ENCODE measurements at places on chromosomes 13 and 19.

- DNase-seq: no peak
Observed at GRCh38 chr13:46541210-46541609, 11.8 kb upstream of the LRCH1 start.

- no peak for DNase-seq
Observed at GRCh38 chr13:20964904-20965303, 62.4 kb upstream of the XPO4 start.

DNA sequence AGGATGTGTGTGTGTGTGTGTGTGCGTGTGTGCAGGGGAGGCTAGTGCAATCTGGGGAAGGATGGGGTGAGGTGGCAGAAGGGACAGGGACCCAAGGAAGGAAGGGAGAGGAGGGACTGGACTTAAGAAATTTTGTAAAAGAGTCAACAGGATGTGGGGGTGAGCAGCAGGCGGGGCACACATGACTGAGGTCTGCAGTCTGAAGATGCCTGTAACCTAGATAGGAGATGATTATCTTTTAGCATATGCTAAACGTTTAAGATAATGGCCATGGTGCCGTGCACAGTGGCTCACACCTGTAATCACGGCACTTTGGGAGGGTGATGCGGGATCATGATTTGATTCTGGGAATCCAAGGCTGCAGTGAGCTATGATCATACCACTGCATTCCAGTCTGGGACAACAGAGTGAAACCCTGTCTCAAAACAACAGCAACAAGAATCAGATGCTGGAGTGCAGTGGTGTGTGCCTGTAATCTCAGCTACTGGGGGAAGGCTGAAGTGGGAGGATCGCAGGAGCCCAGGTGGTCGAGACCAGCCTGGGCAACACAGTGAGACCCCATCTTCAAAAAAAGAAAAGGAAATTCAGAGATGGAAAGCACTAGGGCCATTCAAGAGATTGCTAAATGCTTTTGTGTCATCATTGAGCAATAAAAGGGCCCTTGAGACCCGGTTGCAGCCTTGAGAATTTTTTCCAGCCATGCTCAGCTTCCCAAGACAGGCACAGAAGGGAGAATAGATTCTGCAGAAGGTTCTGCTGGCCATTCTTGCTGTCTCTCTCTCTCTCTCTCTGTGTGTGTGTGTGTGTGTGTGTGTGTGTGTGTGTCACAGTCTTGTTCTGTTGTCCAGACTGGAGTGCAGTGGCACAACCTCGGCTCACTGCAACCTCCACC is 3.8 kb upstream of the ZNF414 start:
- no peak for DNase-seq

DNA sequence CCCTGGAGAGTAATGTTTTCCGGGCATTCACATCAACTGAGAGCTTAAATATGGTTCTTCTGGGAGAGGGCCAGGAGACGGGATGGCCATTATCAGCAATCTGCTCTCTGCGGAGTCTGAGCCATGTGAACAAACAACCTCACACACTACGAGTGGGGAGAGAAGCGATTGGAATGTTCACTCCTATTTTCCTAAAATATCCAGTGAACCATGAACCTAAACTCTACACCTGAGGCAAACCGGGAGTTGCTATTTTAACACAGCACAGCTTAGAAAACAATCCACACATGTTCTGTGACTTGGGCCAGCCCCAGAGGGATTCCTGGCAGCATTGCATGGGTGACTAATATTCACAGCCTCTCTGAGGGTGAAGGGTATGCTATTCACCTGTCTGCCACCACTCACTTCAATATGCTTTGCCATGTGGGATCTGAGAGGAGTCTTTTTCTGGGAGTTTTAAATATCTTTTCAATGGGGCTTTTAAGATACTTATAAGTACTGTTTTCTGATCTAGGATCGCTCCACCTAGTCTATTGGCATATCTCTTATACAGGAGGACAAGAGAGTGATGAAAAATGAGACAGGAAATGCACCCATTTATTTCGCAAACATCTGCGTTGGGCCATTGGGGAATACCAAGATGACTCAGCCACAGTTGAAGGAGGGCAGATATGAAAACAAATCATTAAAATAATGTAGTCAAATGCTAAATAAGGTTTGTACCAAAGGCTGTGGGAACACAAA is 72.6 kb upstream of the SERP2 start:
- no peak for DNase-seq

- peak; percentile 50 for DNase-seq
Observed at GRCh38 chr19:14059093-14059480, 2.8 kb downstream of the PALM3 start.

- no peak for DNase-seq
Observed at GRCh38 chr19:18391509-18392075, 5.6 kb downstream of the GDF15 start.

DNA sequence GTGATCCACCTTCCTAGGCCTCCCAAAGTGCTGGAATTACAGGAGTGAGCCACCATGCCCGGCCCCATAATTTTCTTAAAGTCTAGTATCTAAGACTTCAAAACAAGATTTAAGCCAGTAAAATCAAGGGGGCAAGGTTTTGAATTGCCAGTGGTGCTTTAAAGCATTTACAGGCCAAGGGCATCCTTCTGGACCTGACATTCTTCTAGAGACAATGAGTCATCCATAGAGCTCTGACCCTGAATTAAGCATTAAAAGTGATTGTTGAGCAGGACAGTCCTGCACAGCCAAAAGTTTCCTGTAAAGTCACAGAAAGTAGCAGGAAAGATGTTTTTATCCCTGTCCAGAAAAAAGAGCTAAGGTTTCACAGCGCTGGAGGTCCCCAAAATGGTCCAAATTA is 50.9 kb upstream of the ATP12A start:
- DNase-seq: peak; percentile 30

GRCh38 chr19:18271433-18271841 is 2.8 kb downstream of the IQCN start:
- no peak for DNase-seq

- peak; percentile 59 for DNase-seq
Observed at GRCh38 chr13:95298971-95299621, 2.2 kb downstream of the ABCC4 start.

GRCh38 chr19:15516363-15516762 is 8.0 kb downstream of the CYP4F22 start:
- DNase-seq: no peak

GRCh38 chr13:39144941-39145533 is 106.8 kb downstream of the NHLRC3 start:
- peak; percentile 78 for DNase-seq

- DNase-seq: no peak
Observed at GRCh38 chr19:55508120-55508519, 19.9 kb downstream of the SSC5D start.

- DNase-seq: no peak
Observed at GRCh38 chr19:20470345-20471135, 95.0 kb downstream of the ZNF737 start.

DNA sequence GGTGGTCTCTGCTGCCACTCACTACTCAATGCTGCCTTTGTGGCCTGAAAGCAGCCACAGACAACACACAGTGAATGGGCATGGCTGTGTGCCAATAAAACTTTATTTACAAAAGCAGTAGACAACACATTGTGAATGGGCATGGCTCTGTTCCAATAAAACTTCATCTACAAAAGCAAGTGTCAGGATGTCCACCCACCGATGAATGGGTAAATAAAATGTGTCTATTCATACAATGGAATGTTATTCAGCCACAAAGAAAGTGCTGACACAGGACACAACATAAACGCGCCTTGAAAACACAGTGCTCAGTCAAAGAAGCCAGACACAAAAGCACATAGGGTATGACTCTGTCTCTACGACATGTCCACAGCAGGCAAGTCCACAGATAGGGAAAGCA is 20.1 kb downstream of the ZSCAN5A start:
- no peak for DNase-seq

GRCh38 chr13:95920485-95920884 is 132.7 kb downstream of the UGGT2 start:
- no peak for DNase-seq

DNA sequence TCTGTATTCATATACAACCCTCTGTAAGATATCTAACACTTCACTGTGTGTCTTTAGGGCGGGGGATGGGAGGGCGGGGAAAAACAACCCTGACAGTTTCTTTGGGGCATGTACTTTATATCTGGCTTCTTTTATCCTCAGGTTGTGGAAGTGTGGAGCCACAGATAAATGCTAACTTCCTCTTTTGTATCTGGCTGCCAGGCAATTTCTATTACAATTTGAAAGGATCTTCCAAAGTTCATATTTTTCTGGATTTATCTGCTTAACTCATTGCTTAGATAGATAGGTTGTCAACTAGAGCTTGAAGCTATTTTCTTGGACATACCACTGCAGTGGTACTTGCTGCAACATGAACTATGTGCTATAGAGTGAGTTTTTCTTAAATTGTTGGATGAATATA is 393.0 kb downstream of the LMO7 start:
- no peak for DNase-seq

DNA sequence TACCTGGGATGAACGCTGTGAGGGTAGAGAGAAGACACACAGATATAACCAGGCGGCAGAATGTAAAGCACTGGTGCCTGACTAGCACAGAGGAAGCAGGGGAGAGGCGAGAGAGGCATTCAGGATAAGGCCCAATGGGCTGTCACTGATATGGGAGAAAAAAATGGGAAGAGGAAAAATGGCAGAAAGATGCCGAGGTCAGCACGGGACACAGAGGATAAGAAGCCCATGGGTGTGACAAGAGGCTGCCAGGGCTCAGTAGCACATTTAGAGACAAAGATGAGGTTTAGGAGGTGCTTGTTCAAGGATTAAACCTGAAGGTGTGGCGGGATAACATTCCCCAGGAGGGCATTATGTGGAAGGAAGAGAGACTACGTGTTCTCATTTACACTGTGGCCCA is 5.6 kb downstream of the SMG9 start:
- DNase-seq: no peak

DNA sequence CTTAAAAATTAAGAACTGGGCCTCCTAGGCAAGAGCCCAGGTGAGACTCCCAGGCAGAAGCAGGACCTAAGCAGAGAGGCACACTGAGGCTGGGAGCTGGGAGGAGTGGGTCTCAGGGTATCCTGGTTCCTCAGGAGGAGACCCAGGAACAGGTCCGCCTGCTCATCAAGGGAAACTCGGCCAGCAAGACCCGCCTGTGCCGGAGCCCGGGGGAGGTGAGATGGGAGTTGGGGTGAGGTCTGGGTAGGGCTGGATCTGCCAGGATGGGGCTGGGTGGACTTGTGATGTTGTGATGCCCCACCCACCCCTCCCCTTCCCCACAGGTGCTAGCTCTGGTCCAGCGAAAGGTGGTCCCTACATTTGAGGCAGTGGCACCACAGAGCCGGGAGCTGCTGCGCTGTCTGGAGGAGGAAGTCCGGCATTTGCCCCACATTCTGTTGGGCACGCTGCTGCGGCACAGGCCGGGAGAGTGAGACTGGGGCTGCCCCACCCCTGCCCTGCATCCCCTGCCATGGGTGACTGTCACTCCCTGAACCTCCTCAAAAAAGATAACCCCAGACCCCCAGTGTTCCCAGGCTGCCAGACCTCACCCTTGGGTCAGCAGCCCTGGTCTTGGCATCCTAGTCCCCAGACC is 6.9 kb downstream of the HAUS5 start:
- no peak for DNase-seq

GRCh38 chr13:98526182-98526512 is 50.8 kb downstream of the STK24 start:
- DNase-seq: no peak

- no peak for DNase-seq
Observed at GRCh38 chr13:47813718-47814117, 187.4 kb downstream of the SUCLA2 start.

GRCh38 chr19:13074378-13074777 is 28.3 kb downstream of the LYL1 start:
- DNase-seq: no peak

DNA sequence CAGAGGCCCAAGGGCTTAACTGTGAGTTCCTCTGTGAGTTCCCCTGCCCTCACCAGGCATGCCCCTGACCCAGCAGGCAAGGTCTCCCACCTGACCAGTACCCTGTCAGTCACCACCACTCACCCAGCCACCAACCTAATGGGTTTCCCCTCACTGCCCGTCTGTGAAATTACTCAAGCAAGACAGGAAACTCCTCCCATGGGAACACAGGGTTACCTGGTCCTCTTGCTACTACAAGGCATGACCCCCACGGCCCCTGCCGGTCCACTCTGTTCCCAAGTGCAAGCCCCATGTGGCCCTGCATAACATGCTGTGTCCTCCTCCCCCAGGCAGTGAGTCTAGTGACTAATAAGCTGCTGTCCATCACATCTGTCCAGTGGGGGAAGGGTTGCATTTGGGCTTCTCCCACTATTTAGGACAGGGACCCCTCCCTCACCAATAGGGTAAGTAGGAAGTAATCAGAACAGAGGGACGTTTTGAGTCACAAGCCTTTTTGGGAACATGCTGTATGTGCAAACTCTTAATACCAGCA is 8.0 kb upstream of the DHRS12 start:
- DNase-seq: no peak

GRCh38 chr13:58025821-58026220 is 394.3 kb downstream of the PCDH17 start:
- no peak for DNase-seq

GRCh38 chr19:3538258-3538929 is 580 bp upstream of the TEKTIP1 start:
- no peak for DNase-seq

DNA sequence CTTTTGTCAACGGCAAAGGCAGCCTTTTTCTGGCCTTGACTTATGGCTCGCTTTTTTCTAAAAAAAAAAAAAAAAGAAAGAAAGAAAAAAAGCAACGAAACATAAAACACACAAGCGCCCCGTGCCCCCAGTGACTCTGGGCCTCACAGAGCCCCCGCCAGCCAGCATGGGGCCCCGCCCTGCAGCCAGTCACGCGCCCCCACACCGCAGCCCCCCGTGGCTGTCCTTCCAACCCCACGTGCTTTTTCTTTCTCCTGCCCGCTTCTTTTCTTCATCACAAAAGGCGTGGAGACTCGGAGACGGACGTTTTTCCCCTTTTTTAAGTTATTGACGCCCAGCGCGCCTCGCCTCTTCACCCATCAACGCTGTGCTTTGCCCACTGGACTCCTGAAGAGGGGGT is 14.4 kb upstream of the GNA15 start:
- no peak for DNase-seq

- DNase-seq: no peak
Observed at GRCh38 chr19:24101459-24102115, 14.6 kb downstream of the ZNF254 start.

- DNase-seq: no peak
Observed at GRCh38 chr19:14439014-14439413, 5.9 kb downstream of the PKN1 start.

- no peak for DNase-seq
Observed at GRCh38 chr13:31227063-31227462, 27.3 kb downstream of the B3GLCT start.

DNA sequence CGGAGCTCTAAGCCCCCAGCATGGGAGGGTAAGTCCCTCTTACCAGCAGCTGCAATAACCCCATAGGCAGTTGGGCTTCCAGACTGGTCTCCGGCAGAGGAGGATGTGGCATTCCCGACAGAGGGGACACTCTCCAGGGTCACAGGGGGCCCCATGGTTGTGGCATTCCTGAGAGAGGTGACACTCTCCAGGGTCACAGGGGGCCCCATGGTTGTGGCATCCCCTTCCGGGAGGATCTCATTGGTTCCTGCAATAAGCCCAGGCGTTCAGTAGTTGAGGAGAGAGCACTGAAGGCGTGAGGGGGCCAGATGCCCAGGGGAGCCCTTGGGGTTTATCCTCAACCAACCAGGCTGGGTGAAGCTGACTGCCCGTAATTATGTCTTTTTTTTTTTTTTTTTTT is 5.4 kb downstream of the CD320 start:
- DNase-seq: no peak

Data from AG08396 (cell line).